ENCODE measurements at places on chromosomes 7 and 10.

DNA sequence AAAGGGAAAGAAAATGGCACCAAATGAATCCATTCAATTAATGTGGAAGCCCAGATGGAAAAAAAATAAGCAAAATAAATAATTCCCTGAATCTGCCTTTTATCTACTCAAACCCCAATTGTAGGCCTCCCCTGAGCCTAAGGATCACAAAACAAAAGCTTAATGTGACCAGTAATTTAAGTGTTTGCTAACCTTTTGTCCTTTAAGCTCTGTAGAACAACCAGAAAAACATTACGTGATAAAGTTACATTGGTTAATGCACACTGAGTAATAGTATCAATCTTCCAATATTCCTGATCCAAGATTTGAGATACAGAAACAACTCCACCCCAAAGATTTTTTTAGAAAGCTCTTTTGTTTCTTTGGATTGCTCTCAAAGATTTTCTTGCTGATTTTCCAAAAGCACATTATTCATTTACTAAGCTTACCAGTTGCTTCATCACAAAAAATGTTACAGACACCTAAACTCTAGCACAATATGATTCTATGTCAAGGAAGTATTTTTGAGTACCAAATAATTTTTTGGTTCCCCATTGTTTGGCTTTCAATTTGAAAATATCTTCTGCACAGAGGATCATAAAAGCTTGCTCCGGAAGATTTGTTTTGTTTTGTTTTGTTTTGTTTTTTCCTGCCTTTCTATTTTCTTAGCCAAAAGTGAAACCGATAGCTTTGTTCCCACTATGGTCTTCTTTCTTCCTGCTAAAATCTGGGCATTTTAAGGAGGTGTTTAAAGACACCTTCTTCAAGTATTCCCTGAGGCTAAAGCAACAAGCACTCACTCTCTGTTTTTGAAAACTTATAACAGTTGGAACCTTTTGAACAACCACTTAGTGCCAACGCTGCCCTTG lies 54.2 kb downstream of the TRIL start:
- DNase-seq, result no peak

GRCh38 chr7:20514364-20514763 lies 101.1 kb upstream of the ABCB5 start:
- peak; percentile 42 for DNase-seq

DNA sequence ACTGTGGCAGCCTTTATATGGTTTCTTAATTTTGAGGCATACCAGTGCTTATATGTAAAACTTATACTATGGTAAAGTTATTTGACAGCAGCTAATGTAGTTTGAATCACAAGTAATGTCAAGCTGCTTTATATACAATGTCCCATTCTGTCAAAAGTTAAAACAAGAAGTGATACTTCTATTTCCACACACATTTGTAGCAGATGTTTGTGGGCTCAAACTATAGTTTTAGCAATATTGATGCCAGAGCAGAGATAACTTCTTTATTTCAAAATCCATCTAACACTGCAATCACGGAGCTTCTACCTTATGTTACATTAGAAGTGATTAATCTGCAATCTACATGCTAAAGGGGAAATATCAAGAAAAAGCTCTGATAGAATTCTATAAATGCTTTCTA lies 149.6 kb downstream of the ADK start:
- DNase-seq, result no peak

- no peak for DNase-seq
Measured at GRCh38 chr10:116470768-116471415, 43.2 kb downstream of the PNLIPRP3 start.

- no peak for DNase-seq
Measured at GRCh38 chr7:154409703-154410311, 357.6 kb downstream of the DPP6 start.

GRCh38 chr10:110893559-110894179 lies 21.9 kb downstream of the PDCD4 start:
- no peak for DNase-seq

GRCh38 chr10:131978366-131978765 lies 3.4 kb downstream of the BNIP3 start:
- DNase-seq, result no peak

GRCh38 chr10:70672165-70673042 lies at the start of gene ADAMTS14:
TSS of gene ADAMTS14 (plus strand) at chr10:70672506. CDS start at chr10:70672803, 297 bp downstream.
- DNase-seq, result no peak
